AG20443 (cell line): ENCODE measurements at places on chromosomes 12 and 14.

DNA sequence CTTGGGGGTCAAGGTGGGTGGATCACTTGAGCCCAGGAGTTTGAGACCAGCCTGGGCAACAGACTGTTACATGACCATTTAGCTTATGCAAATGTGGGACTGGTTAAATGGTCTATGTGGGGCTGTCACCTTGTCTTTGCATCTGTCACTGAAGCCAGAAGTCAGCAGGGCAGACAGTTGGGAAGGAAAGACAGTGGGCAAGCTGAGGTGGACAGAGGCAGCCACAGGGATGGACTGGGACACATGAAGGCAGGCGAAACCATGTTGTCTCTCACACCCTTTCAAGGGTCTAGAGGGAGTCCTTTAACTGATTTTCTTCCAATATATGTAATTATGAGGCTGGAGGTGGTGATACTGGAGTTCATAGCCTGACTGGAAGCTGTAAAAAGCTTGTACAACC is 426.4 kb downstream of the TMEM121 start:
- DNase-seq: no peak

DNA sequence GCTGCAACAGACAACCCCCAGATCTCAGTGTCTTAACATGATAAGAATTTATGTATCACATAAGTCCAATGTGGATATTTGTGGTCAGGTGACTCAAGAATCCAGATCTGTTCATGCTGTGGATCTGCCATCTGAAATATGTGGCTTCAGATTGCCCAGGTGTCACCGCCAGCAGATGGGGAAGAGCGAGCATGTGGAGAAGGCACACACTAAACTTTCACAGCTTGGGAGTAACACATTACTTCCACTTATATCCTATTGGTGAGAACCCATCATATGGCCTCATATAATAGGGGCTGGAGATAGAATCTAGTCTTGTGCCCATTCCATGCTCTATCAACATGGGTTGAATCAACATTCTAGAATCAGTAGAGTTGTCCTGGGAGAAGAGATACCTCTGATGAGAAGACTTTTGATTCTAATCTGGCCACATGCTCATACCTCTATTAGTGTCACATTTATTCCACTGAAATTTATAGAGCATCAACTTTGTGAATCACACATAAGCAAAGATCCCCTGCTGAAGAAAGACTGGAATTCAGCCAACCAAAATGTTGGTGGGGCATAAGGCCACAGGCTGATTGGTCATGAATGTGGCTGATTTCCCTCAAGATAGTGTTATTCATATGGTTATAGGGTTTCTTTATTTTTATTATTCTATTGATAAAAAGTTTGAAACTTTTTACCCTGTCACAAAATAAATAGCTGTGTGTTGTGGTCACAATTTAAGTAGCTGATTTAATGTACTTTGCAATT is 6.0 kb upstream of the CALCOCO1 start:
- DNase-seq: no peak

DNA sequence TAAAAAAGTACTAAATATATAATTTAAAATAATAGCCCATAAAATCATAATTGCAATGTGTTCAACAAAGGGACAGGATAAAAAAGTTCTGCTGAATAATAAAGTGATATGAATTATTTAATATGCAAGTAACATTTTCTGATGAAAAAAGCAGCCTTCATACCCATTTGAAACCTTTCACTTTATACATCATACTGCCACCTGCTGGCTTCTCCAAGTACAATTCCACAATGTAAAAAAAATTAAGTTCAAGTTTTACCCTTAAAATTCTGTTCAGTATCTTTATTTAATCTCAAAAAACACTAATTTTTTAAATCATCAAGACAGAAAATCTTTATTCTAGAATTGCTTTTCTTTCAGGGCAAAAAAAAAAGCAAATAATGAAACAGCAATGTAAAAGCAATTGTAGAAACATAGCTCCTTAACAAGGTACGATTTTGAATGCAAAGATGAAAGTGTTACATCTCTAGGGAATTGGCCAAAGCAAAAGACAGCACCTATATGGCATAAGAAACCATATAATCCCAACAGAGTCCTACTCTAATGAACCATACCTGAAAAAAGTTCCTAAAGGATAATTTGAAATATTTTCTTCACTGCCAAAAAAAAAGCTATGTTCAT is 15.0 kb downstream of the MDM1 start:
- peak; percentile 26 for DNase-seq

DNA sequence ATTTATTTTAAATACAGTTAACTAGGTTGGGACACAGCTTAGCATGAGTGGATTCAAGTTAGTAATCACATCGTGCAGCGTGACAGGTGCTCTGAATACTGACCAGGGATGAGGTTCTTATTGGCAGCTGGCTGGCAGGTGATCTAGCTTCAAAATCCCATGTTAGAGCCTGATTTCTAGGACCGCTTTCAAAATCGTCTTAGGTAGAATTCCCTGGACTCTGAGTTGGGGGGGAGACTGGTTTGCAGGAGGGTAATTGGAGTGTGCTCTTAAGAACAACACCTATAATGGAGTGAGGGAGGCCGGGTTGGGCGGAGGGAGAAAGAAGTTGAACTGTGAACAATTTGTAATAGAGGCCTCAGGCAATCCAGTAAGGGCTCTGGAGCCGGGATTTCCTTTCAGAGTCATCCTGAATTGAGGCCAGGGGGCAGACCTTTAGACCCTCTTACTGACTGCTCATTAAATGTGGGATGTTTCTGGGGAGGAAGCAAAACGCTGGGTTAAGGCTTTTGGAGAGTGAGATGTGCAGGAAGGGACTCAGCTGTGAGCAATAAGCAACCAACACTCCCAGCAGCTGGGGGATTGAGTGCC is 874 bp upstream of the YARS2 start:
- DNase-seq: no peak

DNA sequence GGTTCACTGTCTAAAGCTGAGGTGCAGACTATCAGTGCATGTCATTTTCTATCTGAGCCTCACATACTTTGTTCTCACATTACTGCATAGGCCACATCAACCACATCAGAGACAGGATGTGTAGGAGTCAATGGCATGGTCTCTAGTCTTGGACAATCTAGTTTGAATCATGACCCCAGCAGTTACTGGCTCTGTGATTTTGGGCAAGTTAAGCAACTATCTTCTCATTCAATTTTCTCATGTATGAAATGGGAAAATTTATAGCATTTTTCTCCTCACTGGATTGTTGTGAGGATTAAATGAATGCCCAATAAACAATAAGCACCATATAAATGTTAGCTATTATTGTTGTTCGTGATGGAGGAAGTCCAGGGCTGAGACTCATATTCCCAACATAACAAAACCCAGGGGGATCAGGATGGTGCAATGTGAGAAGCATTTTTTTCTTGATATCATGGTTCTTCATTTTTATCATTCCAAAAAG is 432.6 kb downstream of the LRIG3 start:
- DNase-seq: peak; percentile 37
